ENCODE measurements at places on chromosomes 16 and 17.

GRCh38 chr16:79598348-79599181 lies 2.0 kb downstream of the MAF start:
- DNase-seq, result peak; percentile 67

DNA sequence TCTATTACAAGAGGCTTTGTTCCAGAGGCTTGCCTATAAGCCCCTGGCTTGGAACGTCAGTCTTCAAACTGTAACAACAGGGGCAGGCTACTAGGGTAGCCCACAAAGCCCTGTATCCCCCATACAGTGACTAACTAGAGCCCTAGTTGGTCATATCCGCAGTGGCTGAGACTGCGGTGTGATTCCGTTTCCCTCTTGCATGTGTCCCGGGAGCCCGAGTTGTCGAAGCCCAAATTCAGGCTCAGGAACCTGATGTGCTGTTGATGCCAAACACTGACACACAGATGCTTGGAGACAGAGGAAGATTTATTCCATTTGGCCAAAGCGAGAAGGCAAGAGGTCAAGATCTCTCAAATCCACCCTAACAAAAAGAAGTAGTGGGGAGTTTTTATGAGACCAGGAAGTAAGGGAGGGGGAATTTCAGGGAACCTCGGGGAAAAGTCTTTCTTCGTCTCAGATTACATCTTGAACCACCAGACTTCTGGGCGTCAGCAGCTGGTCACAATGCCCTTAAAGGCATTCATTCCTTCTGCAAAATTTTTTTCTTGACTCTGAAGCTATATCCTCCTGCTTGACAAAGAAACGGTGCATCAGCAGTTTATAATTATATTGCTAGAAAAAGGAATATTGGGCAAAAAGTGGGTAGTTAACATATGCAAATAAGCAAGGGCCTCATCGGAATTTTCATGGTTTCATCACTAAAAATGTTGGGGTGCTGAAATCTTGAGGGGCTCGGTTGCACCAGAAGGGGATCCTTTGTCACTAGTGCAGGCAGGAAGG lies 879 bp downstream of the SLFN5 start:
- no peak for DNase-seq

GRCh38 chr17:76757256-76757655 lies 19.3 kb downstream of the MFSD11 start:
- DNase-seq, result no peak

GRCh38 chr16:61243954-61244353 lies 792.3 kb downstream of the CDH8 start:
- DNase-seq, result no peak

DNA sequence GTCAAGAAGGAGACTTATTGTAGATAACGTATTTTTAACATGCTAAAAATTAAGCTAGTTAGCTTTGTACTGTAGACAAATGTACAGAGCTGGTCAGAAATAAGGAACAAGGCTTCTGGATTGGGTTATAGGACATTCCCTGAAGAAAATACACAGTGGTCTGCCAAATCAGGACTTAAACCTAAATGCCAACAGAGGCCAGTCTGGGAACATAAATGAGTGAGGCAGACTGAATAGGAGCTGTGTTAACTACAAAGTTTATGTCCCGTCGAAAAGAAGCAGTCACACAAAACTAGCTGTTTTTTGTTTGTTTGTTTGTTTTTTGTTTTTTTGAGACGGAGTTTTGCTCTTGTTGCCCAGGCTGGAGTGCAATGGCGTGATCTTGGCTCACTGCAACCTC lies 120.4 kb upstream of the C17orf78 start:
- no peak for DNase-seq

DNA sequence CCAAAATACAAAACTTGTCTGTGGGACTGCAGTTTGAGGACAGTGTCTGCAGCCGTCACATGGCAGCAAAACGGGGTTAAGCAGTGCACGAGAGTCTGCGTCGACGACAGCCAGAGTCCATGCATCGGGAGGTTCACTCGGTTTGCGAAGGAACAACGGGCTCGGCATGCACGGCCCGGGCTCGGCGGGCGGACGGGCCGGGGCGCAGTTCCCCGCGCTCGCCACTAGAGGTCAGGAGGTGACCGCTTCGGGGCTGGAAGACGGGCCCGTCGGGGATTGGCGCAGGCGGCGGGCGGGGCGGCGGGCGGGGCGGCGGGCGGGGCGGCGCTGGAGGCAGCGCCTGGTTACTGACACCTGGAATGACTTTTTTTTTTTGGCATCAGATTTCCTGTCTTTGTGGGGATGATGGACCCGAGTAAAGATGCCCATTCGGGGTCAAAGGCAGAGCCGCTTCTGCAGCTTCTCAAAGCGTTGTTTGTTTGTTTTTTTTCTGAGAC lies 6.5 kb downstream of the SCGB1C2 start:
- peak; percentile 99 for DNase-seq

DNA sequence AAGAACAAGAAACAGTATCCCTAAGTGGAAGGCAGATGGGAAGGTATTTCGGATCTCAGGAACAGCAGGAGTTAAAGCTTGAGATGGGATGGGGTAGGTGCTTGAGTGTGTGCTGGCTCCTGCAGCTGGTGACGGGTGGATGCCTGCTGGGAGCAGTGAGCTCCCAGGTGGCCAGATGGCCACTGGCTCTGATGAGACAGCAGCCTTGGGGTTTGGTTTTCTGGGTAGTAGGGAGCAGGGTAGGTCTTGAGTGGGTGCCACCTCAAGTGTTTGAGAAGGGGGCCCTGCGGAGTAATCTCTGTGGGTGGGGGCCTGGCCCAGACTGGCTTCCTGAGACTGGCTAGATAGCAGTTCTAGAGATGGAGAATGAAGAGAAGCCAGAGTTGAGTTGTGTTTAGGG lies 10.3 kb downstream of the EPN2 start:
- DNase-seq, result no peak

DNA sequence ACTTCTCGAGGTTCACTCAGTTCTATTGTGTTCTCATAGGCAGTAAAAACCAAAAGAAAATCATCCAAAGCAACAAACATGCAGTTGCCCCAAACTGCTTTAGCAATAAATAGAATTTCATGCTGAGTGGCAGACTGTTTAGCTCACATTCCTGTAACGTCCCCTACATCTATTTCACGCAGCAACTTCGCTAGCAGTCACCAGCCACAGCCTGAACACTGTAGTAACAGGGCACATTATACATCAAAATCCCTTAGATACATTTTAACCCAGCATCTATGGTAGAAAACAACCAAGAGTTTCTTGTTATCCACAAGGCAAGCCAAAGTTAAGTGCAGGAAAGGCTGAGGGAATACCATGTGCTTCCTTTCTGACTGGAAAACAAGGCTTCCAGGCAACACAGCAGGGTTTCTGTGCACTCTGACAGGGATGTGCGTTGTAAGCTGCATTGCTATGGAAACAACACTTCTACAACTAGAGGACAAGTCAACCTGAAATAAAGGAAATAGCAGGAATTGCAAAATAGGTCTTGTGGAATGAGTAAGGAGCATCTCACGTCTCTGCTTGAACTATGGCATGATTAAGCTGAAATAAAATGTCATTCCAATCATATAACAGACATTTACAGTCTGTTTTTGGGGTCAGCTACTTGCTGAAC lies 55.4 kb downstream of the CFDP1 start:
- no peak for DNase-seq

- DNase-seq, result no peak
These were observed 142.1 kb downstream of the SLC39A11 start for GRCh38 chr17:72950242-72950931.

DNA sequence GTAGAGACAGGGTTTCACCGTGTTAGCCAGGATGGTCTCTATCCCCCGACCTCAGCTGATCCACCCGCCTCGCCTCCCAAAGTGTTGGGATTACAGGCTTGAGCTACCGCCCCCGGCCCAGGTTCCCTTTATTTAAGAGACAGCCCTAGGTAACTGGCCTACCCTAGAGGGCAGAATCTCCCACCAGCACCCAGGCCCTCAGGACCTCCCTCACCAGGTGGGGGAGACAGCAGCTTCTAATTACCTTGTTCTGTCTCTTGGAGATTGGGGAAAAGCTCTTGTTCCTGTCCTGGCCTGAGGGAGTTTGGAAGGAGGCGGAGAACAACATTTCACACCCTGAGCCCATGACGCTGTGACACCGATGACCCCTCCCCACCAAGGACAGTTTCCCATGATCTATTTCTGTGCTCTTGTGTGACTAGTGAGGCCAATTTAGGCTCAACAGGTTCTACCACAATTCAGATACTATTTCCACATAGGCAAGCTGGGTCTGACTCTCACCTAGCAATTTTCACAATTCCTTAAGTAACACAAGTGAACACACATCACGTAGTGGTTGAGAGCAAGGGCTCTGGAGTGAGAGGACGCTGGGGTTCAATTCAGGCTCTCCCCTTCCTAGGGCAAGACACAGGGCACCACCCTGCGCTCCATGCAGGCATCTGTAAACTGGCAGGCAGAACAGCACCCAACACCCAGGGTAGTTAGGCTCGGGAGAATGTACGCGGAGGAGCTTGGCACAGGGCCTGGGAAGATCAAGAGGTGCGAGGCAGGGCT lies 20.4 kb downstream of the HDAC5 start:
- DNase-seq, result no peak

- no peak for DNase-seq
These were observed 27.2 kb downstream of the CLEC16A start for GRCh38 chr16:10971560-10971961.

DNA sequence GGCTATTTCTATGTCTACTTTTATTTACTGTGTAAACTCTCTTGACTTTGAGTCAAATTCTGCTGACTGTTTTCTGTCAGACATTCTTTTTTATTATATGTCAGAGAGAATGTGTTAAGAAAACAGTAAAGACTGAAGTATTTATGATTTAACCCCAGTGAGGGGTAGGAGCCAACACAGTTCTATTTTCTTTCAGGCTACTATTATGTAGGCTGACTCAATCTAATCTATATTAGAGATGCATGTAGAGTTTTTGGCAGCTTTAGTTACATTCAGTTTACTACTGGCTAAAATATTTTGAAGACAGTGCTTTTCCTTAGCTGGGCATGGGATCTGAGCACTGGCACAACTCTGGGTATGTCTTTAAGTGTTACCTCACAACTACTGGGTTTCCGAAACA lies 1108.0 kb downstream of the CDH11 start:
- DNase-seq, result no peak

GRCh38 chr17:44326861-44327444 lies 2.3 kb upstream of the SLC25A39 start:
- peak; percentile 86 for DNase-seq

GRCh38 chr16:31869511-31870201 lies 4.0 kb upstream of the ZNF267 start:
- DNase-seq, result no peak

GRCh38 chr17:76973040-76973439 lies 104.8 kb downstream of the MGAT5B start:
- no peak for DNase-seq

DNA sequence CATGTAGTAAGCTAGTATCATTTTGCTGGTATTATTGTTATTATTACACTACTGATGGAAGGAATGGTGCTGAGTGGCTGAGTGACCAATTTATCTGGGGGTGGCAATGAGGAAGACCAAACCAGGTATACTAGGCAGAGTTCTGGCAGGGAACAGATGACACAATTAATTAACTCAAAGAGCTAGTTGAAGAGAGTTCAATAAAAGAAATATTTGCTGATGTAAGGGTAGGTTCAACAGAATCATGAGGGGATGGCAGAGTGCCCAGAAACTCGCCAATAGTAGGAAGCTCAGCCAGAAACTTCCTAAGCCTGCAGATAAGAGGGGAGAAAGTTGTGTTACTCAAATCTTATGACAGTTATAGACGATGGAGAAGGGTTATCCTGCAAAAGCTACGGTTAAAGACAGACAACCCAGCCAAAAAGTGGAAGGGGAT lies 352.5 kb downstream of the KCNJ2 start:
- DNase-seq, result no peak

- DNase-seq, result no peak
These were observed 25.7 kb downstream of the CDYL2 start for GRCh38 chr16:80778703-80779102.

- peak; percentile 53 for DNase-seq
These were observed 8.1 kb upstream of the CPNE2 start for GRCh38 chr16:57084257-57084770.

GRCh38 chr16:72824761-72825160 lies 223.2 kb downstream of the ZFHX3 start:
- no peak for DNase-seq

- DNase-seq, result no peak
These were observed 104.6 kb downstream of the RAB11FIP4 start for GRCh38 chr17:31496097-31496496.

DNA sequence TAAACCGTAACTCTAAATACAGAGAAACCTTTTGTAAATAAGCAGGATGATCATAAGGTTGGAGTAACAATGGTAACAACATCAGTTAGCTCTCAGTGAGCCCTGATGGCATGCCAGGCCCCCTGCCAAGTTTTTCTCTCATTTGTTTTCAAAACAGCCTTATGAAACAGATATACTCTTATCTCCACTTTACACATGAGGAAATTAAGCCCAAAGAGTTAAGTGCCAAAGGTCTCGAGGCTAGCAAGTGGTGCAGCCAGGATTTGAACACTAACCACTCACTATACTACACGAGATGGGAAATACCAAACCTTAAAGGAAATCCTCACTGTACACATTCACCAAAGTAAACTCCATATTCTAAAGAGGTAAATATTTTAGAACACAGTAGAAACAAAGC lies 15.0 kb downstream of the USP31 start:
- no peak for DNase-seq

- DNase-seq, result no peak
These were observed 107.1 kb downstream of the USP22 start for GRCh38 chr17:20935740-20936139.

DNA sequence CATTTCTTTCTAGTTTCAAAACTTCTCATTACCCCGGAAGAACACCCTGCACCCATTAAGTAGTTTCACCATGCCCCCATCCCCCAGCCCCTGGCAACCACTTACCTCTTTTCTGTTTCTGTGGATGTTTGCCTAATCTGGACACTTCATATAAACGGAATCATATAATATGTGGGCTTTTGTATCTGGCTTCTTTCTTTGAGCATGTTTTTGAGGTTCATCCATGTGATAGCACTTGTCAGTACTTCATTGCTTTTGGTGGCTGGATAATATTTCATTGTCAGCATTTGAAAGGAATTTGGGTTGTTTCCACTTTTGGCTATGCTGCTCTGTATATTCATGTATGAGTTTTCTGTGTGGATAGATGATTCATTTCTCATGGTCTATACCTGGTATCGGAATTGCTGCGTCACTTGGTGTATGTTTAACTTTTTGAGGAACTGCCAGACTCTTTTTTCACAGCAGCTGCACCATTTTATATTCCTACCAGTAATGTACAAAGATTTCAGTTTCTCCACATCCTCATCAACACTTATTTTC lies 30.0 kb upstream of the SLC5A10 start:
- no peak for DNase-seq

DNA sequence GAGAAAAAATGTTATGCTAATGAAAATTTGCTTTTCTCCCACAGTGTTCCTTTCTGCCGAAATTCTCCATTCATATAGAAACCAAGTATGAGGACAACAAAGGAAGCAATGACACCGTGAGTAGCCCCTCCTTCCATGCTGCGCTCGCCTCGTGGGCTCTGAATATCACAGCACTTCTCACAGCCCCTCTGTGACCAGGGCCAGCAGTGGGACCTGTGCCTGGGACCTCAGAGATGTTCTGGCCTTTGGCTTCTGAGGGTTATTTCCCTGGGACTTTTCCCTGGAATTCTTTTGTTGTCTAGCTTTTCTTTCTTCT lies 139.6 kb upstream of the NOL11 start:
- no peak for DNase-seq
